ENCODE measurements at places on chromosomes 3 and 15.
A peak's percentile ranks its signal among the peaks of the same experiment; 100 is the strongest.

DNA sequence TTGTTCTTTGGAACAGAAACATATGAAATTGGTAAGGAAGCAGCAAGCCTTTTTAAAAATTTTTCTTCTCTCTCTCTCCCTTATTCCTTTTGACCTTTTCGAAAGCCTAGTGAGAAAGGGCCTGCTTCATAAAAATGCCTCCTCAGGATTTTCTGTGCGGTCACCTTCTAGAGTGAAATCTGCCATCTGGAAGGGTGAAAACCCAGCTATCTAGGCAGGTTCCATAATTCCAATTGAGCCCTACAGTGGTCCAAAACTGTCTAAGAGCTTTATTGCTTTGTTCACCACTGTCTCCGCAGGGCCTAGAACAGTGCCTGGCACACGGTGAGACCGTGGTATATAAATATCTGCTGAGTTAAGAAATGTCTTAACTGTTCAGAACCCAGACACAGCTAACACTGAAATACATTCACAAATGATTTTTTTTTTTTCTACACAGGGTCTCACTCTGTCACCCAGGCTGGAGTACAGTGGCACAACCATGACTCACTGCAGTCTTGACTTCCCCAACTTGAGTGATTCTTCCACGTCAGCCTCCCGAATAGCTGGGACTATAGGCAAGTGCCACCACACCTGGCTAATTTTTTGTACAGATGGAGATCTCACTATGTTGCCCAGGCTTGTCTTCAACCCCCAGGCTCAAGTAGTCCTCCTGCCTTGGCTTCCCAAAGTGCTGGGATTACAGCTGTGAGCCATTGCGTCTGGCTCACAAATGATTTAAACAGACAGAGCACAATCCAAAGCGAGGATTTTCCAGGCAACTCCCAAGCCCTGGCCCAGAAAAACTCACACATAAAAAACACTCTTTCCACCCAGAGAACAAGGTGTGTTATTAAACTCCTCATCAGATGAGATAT is 64.4 kb downstream of the FRMD4B start:
- no peak for DNase-seq

- DNase-seq = peak; percentile 27
These were observed at the start of gene DLL4 for GRCh38 chr15:40928821-40929659. Gene DLL4 (plus strand): TSS chr15:40929340. CDS start chr15:40929669, 329 bp downstream.

- DNase-seq = peak; percentile 28
These were observed 11.2 kb downstream of the EBLN2 start for GRCh38 chr3:73072634-73073033.

DNA sequence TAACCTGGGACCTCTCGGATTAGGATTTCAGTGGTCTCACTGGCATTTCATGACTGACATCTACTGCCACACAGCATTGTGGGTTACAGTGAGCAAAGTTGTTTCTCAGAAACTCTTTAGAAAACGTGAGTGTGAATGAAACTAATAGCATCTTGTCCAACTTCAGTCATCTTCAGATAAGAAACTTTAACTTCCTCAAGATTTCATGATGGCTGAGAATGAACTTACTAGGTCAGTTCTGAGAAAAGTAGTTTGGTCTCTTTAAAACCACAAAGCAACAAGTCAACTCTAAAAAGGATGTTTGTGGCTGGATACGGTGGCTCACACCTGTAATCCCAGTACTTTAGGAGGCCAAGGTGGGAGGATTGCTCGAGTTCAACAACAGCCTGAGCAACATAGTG is 14.2 kb upstream of the HOMER2 start:
- DNase-seq = no peak

DNA sequence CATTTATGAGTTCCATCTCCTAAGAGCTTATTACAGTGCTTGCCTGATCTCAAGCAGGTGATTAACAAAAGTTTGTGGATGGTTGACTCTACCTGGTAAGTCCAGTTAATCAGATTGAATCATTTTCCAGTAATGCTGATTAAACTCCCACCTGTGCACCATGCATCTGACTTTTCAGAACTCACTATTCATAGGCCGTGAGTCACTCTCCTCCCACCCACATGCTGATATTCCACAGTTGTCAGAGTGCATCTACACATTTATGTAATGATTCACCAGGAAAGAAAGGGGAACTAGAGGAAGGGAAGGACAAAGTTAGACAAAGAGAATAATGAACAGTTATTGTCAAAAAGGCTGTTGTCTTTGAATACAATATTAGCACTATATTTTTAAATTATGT is 106.2 kb upstream of the UBE3A start:
- peak; percentile 34 for DNase-seq

GRCh38 chr3:113228498-113229286 is 17.3 kb downstream of the BOC start:
- DNase-seq = no peak

DNA sequence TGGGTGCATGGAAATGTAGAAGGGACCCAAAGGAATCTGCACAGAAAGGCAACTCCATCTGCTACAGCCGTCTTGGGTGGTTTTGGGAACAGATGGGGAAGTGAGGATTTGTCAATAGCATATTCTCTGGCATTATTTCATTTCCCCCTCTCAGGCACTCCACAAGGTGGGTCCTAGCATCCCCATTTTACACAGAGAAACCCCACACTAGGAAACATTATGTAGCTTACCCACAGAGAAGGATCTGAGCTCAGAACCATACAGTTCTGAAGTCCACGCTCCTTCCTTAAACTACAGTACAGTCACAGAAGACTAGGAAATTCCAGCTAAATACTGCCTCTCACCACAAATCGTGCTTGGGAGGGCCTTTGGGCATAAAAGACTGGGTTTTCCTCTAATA is 61.2 kb upstream of the CTNNB1 start:
- DNase-seq = no peak

DNA sequence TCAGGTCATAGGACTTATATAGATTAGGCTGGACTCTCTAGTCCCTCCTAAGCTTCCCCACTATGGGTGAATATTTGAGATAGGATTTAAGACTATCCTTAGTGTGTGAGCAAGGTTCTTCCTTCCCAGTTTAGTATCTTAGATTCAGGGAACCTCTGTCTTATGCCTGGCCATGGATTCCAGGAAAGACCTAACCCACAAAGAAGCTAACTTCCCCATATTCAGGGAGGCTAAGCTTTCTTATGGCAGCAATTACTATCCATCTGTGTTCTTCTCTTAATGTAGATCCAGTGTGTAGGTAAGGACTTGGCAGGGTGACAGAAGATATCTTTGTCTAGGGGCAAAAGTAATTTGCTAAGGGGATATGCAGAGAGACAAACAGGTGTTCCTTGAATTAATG is 25.5 kb upstream of the PIK3R4 start:
- DNase-seq = no peak

GRCh38 chr15:36501063-36501678 is 78.3 kb upstream of the CDIN1 start:
- DNase-seq = peak; percentile 76

GRCh38 chr3:9730657-9731205 is 804 bp upstream of the BRPF1 start:
- peak; percentile 69 for DNase-seq

- no peak for DNase-seq
These were observed 37.3 kb upstream of the FXR1 start for GRCh38 chr3:180875124-180875698.

DNA sequence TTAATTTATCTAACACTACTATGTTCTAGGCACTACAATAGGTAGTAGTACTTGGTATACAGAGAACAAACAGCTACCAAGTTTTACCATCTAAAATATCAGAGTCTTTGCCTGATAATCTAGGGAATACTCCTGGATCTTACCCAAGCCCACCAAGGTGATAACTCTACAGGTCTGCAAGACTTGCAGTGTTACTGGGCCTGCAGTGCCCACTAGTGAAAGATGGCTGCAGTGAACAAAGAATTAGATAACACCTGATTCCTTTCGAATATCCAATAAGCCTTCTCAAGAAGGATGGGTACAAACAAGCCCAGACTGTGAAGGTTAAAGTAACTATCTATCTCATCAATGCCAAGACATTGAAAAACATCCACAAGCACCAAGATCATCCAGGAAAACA is 317.0 kb upstream of the DCBLD2 start:
- no peak for DNase-seq

DNA sequence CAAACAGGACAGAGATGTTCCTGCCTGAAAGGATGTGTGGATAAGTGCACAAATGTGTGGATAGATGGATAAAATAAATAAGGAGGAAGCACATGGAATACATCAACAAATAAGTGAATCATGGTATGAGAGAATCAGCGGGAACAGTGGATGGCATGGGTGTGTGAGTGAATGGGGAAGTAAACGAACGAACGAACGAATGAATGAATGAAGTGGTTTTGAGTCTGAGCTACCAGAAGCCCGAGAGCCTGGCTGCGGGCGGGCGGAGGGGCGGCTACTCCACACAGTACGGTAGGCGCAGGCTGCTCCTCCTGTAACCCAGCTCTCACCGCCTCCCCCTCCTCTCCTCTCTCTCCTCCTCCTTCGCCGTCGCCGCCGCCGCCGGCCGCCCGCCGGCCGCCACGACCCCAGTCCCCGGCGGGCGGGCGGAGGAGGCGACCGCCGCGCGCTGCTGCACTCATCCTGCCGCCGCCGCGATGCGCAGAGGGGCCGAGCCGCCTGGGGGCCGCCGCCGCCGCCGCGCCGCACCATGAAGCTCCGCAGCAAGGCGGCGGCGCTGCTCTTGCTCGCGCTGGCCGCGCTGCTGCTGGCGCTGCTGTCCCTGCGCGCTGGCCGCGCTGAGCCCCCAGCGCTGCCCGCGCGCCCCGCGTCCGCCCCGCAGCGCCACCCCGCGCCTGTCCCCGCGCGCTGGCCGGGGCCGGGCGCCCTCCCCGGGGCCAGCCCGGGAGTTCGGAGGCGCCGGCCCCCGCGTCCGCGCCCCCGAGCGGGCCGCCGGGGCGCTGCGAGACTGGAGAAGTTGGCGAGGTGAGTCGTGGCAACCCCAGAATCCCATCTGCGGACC is at the start of gene GXYLT2:
GXYLT2 (plus strand) TSS at position 342 of the 841 bp plus-strand sequence; CDS start at position 530, 188 bp downstream.
- DNase-seq = peak; percentile 72

- no peak for DNase-seq
These were observed 34.9 kb upstream of the CMC1 start for GRCh38 chr3:28206479-28206878.

DNA sequence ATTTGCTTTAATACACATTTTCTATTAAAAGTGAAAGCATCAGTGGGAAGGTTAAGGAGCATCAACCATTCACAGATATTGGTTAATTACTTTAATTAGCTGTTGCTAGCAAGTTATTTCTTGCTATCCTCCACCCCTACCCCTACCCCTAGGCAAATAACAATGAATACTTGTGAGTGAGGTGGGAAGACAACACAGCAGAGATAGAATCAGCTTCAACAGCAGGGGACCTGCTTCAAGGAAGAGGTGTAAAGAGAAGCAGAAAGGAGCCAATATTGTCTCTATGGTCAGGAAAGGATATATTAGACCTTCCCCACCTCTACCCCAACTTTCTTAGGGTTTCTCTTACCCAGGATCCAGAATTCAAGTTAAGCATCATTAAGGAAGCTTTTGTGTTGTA is 149.4 kb downstream of the SNRK start:
- DNase-seq = no peak

GRCh38 chr15:67685716-67686115 is 139.6 kb upstream of the SKOR1 start:
- no peak for DNase-seq

- DNase-seq = no peak
These were observed 394.8 kb downstream of the FHIT start for GRCh38 chr3:60856257-60857046.

DNA sequence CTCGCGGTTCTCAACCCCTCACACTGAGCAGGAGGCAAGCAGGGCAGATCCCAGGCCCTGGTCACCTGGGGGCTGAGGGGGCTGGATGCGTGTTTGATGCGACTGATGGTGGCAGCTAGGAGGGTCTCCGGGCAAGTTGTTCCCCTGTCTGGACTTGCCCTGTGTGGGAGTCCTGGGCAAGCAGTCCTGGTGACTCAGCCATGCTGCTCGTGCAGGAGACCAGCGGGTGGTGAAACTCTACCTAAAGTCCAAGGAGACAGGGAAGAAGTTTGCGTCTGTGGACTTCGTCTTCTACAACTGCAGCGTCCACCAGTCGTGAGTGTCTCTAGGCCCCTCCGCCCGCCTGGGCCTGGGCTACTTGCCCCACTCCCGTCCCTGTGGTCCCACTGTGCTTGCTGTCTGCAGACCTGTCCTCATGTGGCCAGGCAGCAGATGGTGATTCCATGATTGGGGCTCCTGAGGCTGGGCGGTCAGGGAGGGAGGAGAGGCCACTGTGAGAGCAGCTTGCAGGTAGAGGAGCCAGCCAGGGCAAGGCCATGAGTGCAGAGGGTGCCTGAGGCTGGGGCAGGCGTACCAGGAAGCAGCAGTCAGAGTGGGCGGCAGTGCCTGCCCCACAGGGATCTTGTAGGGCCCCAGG is 23.1 kb downstream of the PLXNA1 start:
- DNase-seq = no peak

DNA sequence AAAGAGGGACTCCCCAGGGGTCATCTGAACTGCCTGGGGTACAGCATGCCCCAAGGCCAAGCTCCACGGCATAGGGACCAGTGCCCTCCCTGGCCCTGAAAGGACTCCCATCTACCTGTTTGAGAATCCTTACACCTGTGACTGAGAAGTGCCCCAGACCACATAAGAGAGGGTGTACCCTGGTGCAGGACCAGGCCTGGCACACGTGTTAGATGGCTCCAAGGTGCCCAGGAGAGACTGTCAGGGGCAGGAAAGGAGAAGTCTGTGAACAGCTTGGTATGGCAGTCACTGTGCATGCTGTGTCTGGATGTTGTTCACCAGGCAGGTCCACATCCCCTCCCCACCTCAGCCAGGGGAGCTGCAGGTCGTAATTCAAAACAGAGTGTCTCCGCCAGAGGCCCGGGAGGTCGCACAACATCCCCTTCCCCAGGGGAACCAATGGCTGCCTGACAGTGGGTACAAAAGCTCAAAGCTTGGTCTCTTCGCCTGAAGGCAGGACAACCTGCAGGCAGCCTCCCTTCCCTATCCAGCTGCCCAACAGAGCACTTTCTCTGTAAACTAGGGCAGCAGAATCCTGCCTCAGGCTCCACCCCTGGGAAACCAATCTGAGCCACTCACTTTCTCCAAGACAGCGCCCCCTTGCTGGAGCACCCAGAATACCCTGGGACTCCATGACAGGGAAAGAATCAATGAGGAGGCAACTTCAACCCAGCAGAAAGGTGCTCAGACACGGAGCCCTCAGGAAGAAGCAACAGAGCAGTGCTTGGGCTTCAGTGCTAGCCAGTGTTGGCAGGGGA is 3.9 kb downstream of the NUP210 start:
- DNase-seq = no peak
